Ascending aorta (tissue), 2 donors: ENCODE measurements at places on chromosomes 12 and 14.

DNA sequence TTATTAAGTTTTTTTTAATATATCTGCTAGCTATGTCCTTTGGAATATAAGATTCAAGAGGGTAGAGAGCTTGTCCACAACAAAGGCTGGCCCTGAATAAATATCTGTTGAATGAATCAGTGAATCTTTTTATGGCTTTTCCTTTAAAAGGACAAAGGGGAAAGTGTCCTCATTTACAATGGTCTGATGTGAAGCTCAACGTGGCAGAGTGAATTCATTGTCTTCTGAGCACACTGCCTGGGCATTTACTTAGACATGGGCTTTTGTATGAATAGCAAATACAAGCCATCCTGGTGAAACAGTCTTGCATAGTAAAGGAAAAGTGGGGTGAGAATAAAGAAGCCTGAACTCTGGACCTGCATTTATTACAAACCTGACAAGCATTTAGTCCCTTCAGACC lies 201.2 kb downstream of the NELL2 start:
- H3K4me3 ChIP-seq = no peak overlapping the region
- no peaks in the 10 kb centered on the region for H3K4me1 ChIP-seq
- H3K36me3 ChIP-seq = no peaks in the 10 kb centered on the region
- no peaks in the 10 kb centered on the region for H3K27me3 ChIP-seq

- no peak overlapping the region for H3K27ac ChIP-seq
- no peak for DNase-seq
- no peaks in the 10 kb centered on the region for H3K27me3 ChIP-seq
- H3K4me3 ChIP-seq = no peak overlapping the region
Measured at GRCh38 chr12:123251403-123252076, 18.3 kb downstream of the MTRFR start.

DNA sequence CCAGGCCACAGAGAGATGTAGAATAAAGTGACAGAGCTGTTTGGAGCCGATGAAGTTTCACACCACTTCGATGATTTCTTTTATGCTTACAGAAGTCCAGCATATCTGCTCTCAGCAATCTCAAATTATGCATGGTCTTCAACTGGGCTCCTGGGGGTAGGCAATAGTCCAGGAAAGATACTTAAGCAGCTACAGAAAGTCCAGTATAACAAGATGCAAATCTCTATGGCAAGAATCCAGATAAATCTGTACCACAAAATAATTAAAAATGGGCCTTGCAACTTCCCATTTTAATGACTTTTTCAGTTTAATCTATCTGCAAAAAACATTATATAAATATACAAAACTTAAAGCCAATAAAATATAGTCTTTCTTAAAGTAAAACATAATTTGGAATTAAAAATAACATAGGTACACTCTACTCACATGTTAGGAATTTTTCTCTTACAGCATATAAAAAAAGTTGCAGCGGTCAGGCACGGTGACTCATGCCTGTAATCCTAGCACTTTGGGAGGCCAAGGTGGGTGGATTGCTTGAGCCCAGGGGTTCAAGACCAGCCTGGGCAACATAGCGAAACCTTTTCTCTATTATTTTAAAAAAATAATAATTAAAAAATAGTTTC lies 20.5 kb upstream of the RAD51AP1 start:
- H3K27ac ChIP-seq = no peak overlapping the region
- no peaks in the 10 kb centered on the region for H3K27me3 ChIP-seq
- no peak overlapping the region for H3K4me3 ChIP-seq
- no peak for DNase-seq

DNA sequence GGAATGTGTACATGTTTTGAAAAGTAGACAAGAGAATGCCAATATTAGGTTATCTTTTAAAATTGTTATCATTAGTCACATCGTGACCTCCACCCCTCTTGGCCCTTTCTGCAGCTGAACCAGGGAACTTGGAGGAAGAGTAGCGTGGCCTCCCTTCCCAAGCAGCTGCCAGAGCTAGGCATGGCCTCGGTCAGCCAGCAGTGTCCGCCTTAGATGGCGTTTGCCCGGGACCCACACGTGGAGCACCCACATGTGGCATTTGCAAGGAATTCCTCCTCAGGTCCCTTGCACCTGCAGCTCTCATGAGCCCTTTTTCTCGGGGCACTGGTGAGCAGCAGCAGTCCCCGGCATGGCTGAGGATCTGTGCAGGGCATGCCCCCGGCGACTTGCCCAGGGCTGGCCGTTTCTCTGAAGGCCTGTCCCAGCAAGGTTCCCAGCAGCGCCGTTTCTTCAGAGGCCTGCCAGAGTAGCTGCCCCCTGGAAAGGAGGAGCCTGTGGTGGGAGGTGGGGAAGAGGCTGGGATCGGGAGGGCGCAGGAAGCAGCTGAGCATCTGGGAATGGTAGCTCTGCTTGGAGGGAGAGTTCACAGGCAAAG lies 10.8 kb downstream of the JDP2 start:
- no peaks in the 10 kb centered on the region for H3K27me3 ChIP-seq
- no peak for DNase-seq
- no peak overlapping the region for H3K4me3 ChIP-seq
- H3K27ac ChIP-seq = peak overlapping the region; percentile 34

DNA sequence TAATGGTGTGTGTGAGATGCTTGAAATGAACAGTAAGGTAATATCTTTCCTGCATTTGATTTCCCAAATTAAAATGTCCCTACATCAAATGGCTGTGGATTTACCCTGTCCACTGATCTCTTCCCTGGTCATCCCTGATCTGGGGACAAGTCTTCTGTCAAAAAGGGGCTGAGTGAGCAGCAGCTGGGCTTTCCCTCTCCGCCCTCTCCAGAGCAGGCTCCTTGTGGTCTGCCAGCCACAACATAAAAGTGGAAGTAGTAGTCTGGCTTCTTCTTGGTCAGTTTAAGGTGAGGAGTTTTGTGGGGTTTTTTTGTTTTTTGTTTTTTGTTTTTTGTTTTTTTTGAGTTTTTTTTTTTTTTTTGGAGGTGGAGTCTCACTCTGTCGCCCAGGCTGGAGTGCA lies 25.2 kb upstream of the PLXNC1 start:
- H3K4me3 ChIP-seq = no peak overlapping the region
- H3K4me1 ChIP-seq = no peaks in the 10 kb centered on the region
- DNase-seq = peak; percentile 50
- H3K27me3 ChIP-seq = no peaks in the 10 kb centered on the region

GRCh38 chr14:98292191-98292590 lies 979.8 kb downstream of the BCL11B start:
- no peaks in the 10 kb centered on the region for H3K36me3 ChIP-seq
- no peak overlapping the region for H3K27ac ChIP-seq
- H3K4me3 ChIP-seq = no peak overlapping the region
- no peaks in the 10 kb centered on the region for H3K4me1 ChIP-seq
- no peak for DNase-seq

DNA sequence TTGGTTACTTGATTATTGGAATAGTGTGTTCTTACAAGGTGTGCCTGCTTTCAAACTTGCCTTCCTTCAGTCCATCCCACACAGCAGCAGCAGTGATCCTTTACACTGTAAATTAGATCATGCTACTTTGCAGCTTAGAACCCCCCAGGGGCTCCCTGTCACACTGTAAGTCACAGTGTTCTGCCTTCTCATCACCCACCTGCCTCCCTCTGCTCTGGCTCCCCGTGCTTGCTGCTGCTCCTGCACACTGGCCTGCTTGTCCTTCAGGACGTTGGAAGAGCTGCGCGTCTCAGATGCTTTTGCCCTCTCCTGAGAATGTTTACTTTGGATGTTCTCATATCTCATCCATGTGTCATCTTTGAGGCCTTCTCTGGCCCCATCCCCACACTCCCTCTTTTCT lies 27.3 kb downstream of the ZC3H14 start:
- DNase-seq = no peak
- H3K4me1 ChIP-seq = no peaks in the 10 kb centered on the region
- no peak overlapping the region for H3K4me3 ChIP-seq
- H3K27me3 ChIP-seq = no peaks in the 10 kb centered on the region
- no peak overlapping the region for H3K27ac ChIP-seq
